ENCODE measurements at places on chromosomes 2 and 18.
A peak's percentile ranks its signal among the peaks of the same experiment; 100 is the strongest.

DNA sequence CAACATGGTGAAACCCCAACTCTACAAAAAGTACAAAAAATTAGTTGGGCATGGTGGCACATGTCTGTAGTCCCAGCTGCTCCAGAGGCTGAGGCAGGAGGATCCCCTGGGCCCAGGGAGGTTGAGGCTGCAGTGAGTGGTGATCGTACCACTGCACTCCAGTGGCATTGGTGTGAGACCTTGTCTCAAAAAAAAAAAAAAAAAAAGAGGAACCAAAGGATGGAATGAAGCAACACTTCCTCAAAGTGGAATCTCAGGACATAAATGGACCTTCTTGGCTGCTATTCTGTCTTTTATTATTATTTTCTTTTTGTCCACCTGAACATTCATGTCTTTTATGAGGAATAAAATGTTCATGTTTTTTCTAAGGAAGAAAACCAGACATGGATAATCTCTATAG lies 13.7 kb downstream of the GEMIN6 start:
- DNase-seq = no peak

GRCh38 chr2:133405252-133405651 lies 163.0 kb downstream of the NCKAP5 start:
- DNase-seq = no peak

GRCh38 chr2:111032721-111033429 lies 87.8 kb upstream of the BCL2L11 start:
- DNase-seq = no peak

DNA sequence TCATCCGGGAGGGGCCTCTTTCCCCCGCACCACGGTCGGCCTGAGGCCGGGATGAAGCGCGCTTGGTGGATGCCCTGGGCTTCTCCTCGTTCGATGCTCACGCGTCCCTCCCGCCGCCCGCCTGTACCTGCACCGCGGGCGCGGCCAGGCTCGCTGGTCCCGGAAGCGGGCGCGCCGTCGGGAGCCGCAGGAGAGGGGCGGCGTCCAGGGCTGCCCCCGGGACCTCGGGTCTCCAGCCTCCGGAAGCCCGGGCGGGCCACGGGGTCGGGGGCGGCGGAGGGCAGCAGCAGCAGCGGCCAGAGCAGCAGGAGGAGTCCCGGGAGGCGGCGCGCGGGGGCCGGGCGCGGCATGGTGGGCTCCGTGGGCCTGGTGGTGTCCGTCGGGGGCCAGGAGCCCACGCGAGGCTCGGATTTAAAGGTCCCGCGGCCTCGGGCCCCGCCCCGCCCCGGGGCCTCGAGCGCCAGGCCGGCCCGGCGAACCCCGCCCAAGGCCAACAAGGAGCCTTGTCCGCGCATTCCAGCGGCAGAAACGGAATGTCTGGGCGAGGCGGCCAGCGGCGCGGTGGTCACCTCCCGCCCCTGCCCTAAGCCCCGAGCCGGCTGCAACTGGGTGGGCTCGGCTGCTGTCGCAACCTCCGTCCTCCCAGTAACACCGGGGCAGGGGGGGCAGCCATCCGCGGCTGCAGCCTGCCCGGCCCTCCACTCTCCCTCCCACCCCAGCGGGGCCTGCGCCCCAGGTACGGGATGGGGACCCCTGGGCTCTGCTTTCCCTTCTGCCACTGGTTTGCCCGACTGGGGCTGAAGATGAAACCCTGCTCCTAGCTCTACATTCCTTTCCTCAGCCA lies at the start of gene MATN3:
MATN3 (minus strand) TSS at position 387 of the 844 bp plus-strand sequence; CDS start at position 350, 37 bp downstream.
- peak; percentile 18 for DNase-seq

GRCh38 chr2:239295377-239296019 lies 105.3 kb downstream of the HDAC4 start:
- DNase-seq = peak; percentile 7

GRCh38 chr18:55317864-55318263 lies 270.1 kb downstream of the TCF4 start:
- no peak for DNase-seq
